Stimulated activated CD8-positive, alpha-beta memory T cell treated with anti-CD3 and anti-CD28 coated beads, Interleukin-15, amount 100 ng/mL, for 24 hours (primary cell): ENCODE measurements at places on chromosomes 6 and 20.

DNA sequence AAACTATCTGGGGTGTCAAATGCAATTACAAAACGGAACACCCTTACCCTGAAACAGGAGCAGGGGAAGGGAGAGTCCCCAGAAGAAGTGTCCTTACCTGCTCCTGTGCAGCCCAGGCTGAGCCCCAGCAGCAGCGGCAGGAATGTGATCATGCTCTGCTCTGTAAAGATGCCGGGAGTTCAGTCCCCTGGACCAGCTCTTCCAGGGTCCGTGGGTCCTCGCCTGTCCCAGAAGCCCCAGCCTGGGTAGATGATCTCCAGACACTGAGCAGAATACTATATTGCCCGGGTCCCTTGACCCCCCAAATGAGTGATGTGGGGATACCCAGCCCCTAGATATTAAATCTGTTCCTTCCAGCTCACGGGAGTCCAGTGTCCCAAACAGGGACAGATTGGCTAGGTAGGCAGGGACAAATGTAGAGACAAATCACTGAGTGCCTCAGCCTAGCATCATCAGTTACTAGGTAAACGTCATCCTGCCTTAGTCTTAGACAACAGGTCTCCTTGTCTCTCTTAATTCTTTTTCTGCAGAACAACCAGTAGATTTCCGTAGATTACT lies at the start of gene HLA-DMB:
TSS of gene HLA-DMB (minus strand) at position 373 of the 558 bp plus-strand sequence. CDS start at position 152, 221 bp downstream.
- no peak for DNase-seq

GRCh38 chr6:160899671-160900430 lies 91.7 kb upstream of the MAP3K4 start:
- no peak for DNase-seq

DNA sequence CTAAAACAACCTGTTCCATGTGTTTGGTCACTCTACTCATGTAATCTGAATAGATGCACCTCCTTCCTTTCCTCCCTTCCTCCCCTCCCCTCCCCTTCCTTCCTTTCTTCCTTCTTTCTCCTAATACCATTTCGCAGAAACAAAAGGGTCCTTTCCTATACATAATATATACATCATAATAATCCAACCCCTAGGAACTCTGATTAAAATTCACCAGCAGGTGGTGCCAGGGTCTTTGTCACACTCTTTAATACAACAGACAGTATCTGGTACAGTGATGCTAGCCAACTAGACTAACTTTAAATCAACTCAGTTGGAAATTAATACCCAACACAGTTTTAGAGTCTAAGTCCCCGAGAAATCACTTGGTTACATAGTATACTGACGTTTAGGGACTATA lies 181.2 kb upstream of the SHLD1 start:
- DNase-seq = no peak

- no peak for DNase-seq
These were observed 785 bp upstream of the THBD start for GRCh38 chr20:23050076-23050838.

DNA sequence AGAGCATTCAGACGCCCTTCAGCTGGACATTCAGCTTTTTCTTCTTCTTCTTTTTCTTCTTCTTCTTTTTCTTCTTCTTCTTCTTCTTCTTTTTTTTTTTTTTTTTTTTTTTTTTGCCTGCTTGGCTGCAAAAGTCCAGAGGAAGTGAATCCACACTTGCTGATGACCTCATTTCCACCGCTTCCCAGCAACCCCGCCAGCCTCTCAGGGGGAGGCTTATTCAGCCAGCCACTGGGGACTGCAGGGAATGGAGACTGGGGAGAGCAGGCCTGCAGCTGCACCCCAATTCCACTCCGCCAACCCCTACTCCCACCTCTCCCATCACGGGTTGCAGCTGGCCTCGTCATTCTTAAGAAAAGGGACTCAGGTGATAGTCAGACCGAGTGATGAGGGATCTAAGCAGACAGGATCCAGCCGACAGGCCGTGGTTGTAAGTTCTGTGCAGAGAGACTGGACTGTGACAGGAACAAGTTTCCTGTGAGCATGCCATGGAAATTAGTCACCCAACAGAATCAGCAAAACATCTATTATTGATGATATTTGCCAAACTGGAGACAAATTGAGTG lies 59.0 kb upstream of the QKI start:
- DNase-seq = no peak

DNA sequence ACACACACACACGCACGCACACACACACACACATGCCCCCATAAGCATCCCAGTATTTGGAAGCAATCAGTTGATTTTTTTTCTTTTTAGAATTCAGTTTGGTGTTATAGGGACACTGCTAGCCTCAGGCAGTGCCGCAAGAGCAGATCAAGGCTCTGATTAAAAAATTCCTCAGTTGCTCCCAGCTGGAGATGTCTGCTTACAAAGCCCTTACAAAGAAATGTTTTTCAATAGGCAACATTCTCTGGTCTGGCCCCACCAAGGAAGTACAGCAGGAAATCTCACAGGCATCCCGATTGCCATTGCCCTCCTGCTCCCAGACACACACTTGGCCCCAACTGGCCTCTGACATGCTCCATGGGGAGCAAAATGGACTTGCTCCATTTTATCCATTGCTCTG lies 22.9 kb upstream of the CD83 start:
- no peak for DNase-seq

DNA sequence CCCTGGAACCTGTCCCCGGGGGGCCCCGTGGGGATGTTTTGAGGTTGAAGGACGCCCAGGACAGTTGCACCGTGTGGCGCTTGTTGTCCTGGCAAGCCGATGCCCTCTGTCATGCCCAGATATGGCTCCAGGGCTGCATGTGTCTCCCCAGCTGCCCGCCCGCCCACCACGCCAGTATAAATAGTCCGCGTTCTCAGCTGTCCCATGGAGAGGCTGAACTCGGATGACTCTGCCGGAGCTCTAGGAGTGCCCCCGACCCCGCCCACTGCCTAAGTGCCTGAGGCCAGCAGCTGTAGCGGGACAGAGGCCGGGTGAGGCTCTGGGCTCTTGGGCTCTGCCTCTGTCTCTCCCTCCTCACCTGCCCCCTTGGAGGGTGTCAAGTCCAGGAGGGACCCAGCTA lies 83.0 kb upstream of the GATA5 start:
- DNase-seq = no peak

GRCh38 chr6:117503211-117503610 lies 20.7 kb downstream of the DCBLD1 start:
- no peak for DNase-seq

- DNase-seq = no peak
These were observed 13.2 kb downstream of the CDH26 start for GRCh38 chr20:59971428-59971827.

- no peak for DNase-seq
These were observed 151.6 kb upstream of the PTPRK start for GRCh38 chr6:128672023-128672422.

- no peak for DNase-seq
These were observed 39.0 kb upstream of the NEDD9 start for GRCh38 chr6:11271228-11272020.

- no peak for DNase-seq
These were observed 4.2 kb upstream of the ZC2HC1B start for GRCh38 chr6:143859891-143860660.

DNA sequence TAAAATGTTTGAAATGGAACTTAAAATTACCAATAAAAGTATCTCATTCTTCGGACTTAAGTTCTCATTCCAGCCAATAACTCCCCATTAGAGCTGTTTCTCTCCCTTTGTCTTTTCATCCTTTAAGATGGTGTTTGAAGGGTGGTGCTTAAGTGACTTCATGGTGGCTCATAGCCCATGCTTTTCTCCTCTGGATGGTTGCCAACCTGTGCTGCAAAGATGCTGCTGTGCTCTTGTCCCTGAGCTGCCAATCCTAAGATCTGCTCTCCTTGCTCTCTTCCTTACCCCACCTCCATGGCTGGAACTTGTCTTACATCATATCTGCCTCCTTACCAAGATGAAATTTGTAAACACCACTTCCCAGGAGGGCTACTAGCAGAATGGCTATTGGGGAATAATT lies 31.6 kb upstream of the PNRC1 start:
- no peak for DNase-seq

DNA sequence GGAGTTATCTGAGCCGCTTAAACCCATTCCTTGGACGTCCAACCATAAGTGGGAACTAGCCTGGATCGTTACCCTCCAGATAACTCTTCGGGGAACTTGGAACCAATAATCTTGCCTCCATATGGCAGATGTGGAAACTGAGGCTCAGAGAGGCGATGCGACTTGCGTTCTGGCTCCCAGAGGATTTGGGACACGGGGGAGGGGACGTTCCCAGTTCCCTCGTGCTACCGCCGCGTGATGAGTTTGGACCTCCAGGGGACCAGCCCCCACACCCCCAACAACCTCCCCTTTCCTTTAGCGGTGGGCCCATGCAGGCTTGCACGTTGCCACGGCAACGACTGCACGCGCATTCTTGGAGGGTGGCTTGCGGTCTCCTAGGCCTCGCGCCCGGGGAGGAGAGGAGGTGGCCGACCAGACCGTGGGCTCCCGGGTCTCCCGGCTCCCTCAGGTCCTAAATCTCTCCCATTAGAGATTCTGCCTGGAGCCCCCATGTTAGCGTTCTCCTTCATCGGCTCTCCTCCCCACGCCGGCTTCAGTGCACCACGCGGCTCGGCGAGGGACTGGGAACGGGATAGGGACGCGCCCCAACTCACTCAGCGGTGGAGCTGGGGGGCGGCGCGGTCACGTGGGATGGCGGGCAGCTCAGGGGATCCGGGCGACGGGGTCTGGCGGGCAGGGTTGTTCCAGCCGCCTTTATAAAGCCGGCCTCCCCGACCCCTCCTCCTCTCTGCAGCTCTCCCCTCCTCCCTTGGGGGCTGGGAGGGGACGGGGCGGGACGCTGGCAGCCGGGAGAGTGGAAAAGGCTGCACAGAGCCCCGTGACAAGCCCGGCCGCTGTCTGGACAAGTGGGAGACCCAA lies at the start of gene PLTP:
TSS of gene PLTP (minus strand) at position 670 of the 858 bp plus-strand sequence. CDS start 703 bp downstream, outside the sequence.
- DNase-seq = no peak

DNA sequence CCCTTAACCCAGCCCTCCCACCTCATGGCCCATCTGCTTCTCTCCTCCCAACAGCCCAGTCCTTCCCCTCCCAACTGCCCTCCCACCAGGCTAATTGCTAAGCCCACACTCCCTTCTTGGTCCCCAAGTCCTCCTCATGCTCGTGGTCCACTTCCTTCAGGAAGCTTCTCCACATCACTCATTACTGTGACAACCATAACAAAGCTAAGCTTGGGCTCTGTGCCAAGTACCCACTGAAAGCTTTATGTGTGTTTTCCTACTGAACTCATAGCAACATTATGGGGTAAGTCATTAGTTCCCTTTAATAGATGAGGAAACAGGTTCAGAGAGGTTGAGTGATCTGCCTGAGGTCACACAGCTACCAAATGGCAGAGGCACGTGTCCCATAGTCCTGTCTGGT lies 16.2 kb downstream of the FRS3 start:
- no peak for DNase-seq

DNA sequence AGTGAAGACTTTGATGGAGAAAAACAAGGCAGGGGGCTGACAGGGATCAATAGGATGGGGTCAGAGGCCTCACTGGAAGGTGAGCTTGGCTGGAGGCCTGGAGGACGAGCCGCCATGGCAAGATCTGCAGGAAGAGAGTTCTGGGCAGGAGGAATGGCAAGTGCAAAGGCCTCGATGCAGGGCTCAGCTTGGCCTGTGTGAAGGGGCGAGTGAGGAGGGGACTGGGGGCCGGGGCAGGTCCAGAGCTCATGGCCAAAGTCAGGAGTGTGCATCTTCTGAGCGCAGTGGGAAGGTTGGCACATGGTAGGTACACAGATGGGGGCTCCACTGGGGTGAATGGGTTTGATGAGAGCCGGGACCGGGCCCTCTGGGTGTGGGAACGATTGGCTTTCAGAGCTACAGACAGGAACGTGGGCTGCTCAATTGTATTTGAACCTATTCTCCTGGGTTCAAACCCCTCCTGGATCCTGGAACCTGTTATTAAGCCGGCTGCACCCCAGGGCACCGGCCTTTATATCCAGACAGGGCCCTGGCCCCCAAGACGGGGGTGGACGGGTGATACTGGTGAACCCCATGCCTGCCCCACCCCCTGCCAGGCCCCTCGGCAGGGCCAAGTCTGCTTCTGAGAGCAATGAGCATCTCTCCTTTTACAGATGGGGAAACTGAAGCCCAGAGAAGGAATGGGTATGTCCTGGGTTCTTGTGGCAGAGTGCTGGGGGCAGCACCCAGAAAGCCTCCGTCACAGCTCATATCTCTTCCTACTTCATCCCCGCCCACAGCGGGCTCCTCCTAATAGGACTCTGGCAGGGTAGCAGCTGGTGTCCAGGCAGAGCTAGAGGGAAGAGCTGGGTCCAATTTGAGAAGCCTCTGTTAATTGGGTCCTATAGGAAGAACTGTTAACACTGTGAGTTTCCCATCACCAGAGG lies 106.1 kb downstream of the CEBPB start:
- DNase-seq = no peak

- DNase-seq = no peak
These were observed 125.6 kb downstream of the MAFB start for GRCh38 chr20:40563296-40563950.

- DNase-seq = no peak
These were observed 969.9 kb upstream of the EPHA7 start for GRCh38 chr6:94389218-94389617.

GRCh38 chr20:56322681-56323080 lies 36.1 kb upstream of the FAM210B start:
- no peak for DNase-seq

DNA sequence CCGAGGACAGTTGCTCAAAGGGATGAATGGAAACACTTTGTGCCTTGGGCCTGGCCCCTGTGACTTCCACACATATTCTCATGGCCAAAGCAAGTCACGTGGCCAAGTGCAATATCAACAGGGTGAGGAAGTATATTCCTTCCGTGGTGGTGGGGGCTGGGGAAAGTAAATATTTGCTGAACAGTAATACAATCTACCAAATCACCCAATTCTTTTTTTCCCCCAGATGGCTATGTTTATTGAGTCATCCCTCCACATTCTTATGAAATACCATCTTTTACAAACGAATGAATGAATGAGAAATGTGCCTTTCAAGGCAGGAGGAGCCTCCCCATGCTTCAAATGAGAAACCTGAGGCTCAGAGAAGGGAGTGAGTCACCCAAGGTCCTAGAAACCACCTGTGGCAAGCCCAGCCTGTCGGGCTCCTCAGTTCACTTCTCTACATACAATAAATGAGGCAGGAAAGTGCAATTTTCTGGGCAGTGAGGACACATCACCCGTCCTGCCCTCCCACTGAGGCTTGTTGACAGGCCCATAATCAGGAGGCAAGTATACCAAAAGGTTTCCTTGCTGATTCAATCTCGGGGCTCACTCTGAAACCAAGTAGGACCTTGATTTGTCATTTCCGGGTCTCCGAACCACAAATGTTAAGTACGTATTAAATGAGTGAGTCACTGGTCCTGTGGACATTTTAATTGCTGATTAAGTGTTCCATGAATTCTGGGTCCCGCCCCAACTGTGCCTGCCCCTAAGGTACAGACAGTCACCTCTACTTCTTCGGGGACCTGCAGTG lies 25.3 kb upstream of the TOP1 start:
- DNase-seq = peak; percentile 20
